Stimulated activated CD8-positive, alpha-beta memory T cell treated with anti-CD3 and anti-CD28 coated beads, Interleukin-7, amount 100 ng/mL, for 1 hour (primary cell): ENCODE measurements at places on chromosomes 2 and 18.

DNA sequence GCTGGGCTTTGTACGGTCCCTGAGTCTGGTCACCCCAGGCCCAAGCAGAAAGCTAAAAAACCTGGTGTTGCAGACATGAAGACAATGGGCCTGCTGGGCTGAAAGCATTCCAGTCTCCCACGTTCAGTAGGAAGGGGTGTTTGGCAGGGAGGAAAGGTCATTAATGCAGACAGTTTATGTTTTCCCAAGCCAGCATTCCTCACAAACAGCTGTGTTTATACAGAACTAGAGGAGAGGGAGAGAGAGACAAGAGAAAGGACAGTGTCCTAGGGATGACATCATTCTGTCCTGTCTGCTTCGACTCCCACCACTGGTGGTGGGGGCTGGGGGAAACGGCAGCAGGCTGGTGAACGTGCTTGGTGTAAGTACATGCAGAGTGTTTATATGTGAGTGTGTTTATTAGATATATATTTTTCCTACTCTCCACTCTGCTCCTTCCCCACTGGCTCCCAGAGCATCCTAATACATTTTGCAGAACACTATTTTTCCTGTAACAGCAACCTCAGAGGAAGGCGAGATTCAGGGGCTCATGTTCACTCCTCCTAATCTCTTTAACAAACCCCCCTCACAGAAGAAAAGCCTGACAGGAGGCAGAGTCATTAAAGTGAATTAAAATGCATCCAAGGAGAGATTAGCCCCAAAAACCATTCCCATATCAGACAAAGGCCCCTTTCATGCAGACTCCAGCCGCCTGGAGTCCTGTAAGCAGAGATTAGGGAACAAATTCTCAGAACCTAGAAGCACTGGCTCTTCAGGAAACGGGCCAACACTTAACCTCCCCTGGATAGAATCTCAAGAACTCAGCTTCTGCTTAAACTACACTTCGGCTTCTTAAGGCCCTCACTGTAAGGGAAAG is 380.4 kb downstream of the TNS1 start:
- DNase-seq, result no peak

DNA sequence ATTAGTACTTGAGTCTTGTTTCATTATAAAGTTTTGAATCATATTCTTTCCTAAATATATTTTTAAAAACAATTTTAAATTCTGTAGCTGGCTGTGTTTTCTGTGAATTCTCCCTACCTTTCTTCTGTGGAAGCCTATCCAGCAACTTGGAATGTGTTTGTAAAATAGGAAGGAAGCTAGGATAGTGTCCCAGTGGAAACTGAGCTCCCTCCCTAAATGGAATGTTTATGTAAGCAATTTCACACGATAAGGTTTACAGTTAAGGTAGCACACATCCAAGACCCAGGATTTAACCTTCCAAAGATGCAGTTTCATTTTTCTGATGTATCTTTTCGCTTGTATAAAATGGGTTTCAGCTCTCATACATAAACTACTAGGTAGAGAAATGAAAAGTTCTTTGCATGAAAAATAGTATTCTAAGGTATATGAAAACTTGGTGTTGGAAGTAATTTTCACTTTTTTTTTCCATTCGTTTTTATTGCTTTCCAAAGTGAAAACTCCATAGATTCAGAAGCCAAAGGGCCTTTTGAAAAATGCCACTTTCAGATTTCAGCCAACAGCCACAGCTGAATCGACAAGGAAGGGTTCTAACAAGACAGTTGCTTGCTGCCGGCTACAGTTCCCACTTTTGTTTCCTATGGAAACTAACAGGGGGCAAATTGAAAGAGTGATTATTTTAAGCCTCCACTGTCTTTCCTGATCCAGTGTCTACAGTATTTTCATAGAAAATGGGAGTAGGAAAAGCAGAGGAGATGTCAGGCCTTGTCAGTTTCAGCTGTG is 405.1 kb upstream of the POU3F3 start:
- no peak for DNase-seq

- DNase-seq, result no peak
Measured at GRCh38 chr2:229129738-229130371, 141.2 kb downstream of the PID1 start.

GRCh38 chr2:84285056-84285747 is 173.9 kb downstream of the SUCLG1 start:
- no peak for DNase-seq

- no peak for DNase-seq
Measured at GRCh38 chr2:22329211-22330154, 1055.5 kb upstream of the KLHL29 start.

DNA sequence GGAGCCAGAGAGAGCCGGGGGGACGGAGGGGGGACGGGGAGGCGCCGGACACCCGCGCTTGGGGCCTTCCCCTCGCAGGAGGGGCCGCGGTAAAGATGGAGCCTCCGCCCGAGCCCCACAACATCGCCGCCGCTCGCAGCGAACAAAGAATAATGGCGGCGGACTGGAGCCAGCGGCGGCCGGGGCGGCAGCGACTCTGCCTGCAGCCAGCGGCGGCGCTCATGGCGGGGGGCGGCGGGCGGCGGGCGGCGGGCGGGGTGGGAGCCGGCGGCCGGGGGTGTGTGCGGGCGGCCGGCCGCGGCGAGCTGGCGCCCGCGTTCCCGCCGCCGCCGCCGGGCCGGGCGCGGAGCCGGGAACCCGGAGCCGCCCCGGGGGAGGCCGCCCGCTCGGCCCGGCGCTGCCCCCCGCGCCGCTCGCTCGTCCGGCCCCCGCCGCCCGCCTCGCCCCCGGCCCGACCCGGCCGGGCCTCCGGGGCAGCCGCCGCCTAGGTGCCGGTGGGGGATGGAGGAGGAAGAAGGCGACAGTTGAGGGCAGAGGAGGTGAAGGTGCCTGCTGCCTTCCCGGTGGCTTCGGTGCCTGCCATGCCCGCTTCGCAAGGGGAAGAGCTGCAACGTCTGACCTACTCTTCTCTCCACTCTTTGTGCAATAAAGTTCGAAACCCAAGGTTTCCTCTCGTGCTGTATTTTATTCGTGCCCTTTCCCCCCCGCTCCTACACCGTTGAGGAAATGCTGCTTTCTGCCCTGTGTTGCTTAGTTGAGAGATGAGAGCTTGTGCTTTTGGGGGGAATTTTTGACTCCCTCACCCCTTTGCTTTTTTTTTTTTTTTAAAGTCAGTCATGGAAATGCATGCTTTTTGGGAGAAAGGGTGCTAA is 634 bp downstream of the CREB1 start:
- peak; percentile 11 for DNase-seq

DNA sequence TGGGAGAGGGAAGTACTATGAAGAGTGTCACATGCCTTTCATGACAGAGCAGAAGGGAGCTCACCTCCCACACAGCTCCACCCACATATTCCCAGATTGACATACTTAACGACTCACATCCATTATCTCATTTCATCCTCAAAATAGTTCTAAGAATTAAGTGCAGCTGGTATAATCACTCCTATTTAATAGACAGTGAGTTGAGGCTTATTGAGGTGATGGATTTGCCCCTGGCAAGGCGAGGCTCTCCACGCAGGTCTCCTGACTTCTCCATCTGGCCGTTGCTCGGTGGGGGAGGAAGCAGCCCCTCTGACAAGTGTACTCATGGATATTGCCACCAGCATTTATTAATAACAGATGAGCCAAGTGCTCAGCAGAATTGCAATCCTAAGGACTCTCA is 81.4 kb downstream of the TGOLN2 start:
- DNase-seq, result no peak

DNA sequence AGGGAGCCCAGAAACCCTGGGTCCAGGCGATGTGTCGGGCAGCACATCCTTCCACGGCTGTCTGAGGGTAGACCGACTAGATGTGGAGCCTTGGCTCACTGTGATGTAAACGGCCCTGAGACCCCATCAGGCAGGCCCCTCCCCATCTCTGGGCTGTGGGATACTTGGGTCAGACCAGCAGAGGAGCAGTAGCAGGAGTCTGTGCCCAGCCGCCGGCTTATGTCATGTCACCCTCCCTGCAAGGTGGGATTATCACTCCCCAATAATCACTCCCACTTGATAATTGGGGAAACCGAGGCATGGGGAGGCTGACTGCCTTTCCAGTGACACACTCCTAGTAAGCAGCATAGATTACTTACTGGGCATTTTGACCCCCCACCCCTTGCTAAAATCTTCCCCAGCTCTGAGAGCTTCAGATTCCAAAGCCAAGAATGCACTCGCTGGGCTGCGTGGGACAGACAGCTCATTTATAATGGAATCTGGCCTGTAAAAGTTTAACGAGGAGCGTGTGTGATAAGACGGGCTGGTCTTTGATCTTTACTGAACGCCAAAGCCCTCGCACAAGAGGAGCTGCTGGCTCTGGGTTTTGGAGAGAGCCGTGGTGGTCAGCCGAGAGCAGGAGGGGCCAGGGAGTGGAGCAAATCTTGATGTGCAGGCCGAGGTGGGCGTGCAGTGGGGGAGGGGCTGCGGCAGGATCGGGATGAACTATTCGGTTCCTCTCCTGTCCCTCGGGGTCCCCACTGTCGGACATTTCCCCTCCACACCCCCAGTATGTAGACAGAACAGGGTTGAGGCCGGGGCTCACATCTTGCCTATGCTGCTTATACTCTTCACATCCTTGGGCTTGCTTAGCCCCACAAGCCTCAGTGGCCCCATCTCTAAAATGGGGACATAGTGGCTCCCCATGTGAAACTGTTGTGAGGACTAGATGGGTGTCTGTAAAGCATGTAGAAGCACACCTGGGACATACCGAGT is 200.0 kb downstream of the GLI2 start:
- no peak for DNase-seq

GRCh38 chr2:106975641-106976040 is 89.7 kb upstream of the ST6GAL2 start:
- no peak for DNase-seq

GRCh38 chr18:29041976-29042375 is 865.0 kb upstream of the CDH2 start:
- DNase-seq, result no peak

GRCh38 chr2:96264656-96265348 is 995 bp downstream of the TMEM127 start:
- no peak for DNase-seq

- DNase-seq, result no peak
Measured at GRCh38 chr2:96393989-96394761, 58.6 kb downstream of the NCAPH start.

- DNase-seq, result no peak
Measured at GRCh38 chr2:37110306-37111212, 26.2 kb downstream of the GPATCH11 start.

DNA sequence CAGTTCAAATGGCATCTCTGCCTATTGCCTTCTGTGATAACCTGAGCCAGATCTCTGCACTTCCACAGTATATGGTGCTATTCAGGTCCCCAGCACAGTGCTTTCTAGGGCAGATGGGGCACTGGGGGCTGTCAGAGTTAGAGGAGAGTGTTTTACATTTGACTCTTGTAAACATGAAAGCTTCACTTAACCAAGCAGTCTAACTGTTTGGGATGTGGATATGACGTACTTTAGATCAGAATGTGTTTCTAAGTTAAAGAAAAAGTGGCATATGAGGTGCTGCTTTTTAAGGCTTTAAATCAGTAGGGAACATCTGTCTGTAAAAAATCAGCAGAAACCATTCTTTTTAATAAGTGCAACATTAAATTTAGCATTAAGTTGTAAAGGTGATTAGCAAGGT is 75.7 kb downstream of the MYO1B start:
- DNase-seq, result no peak
